ENCODE measurements at places on chromosomes 1 and 21. TPM values are rescaled to one million over a fixed set of nuclear protein-coding genes. Genes with fewer than 3 reads are reported as not detected.

FMO2 gene
- 0.41 TPM for total RNA-seq

RSPH1 gene
- total RNA-seq, result 0.41 TPM

CCDC24 gene
- total RNA-seq, result 5.3 TPM

DNA sequence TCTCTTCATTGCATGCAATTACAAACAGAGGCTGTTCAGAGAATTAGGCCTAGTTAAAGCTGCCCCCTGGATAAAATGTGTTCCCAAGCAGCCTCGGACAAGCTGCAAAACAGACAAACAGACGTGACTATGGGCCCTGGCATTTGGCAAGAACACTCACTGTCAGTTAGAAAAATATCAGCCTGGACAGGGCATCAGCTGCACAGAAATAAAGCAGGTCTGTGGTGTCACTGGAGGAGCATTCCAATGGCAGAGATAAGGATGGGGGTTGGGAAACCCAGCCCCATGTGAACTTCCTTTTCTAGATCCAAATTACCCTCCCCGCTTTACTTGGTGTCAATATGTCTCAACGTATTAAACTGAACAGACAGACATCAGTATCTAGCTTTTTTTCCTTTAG lies 177.1 kb downstream of the GPATCH2 start:
- DNase-seq, result no peak

TCHHL1 gene
- total RNA-seq, result not detected

DNA sequence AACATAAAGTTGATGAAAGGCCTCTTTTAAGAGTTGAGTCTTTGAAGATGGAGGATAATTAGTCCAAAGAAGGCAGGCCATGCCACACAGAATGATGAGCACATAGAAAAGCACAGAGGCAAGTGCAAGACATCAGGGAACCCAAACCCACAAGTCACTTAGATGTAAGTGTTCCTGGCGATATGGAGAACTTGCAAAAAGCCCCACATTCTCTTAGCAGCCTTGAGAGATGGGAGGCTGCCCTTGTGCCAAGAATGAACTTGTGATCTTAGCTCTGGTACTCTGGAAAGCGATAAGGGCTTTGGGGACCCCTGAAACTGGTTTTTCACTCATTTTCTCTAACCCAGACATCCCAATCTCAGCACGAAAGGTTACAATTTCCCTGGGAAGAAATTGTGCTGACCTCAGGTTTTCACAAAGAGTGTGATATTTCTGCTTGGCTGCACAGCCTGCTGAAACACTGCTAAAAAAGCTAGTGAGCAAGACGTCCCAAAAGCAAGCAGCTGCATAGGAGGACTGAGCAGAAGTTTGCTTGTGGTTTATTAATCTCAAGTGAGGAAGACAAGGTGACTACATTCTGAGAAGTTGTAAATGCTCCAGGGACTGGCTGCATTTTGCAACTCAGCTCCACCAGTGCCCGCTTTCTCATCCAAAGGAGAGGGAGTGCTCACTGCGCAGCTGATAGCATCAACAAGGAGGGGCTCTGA lies 496.9 kb upstream of the CAMK1G start:
- no peak for DNase-seq

DNA sequence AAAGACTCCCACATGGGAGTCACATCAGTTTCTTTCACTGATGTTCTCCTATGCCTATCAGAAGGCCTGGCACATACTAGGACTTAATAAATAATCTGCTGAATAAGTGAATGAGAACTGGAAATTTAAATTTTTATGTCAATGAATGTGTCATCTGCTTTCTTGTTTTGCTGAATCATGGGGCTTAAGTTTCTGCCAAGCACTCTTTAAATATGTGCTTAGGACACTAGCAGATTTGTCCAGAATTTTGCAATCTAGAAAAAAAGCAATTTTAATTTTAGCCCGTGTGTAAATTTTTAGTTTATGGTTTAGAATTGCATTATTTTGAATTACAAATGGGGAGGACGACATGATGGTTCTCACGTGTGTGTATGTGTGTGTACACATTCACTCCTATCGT lies 803.1 kb downstream of the USP25 start:
- DNase-seq, result no peak

Data from frontal cortex (tissue), 4 donors.